ENCODE measurements at places on chromosomes 1 and 21.

GRCh38 chr1:66003690-66004089, 211.0 kb downstream of the PDE4B start:
- no peak for DNase-seq

DNA sequence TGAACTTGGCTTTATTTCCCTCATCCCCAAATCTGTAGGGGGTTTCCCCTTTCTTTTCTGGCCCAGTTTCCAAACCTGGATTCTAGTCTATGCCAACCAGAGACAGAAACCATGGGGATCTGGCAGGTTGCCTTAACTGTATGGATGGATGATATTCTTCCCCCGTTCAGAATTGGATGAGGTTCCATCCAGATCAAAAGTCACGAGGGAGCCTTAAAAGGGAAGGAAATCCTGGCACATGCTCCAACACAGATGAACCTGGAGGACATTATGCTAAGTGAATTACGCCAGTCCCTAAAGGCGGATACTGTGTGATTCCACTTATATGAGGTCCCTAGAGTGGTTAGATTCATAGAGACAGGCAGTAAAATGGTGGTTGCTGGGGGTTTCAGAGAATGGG, 124.4 kb downstream of the HUNK start:
- no peak for DNase-seq

DNA sequence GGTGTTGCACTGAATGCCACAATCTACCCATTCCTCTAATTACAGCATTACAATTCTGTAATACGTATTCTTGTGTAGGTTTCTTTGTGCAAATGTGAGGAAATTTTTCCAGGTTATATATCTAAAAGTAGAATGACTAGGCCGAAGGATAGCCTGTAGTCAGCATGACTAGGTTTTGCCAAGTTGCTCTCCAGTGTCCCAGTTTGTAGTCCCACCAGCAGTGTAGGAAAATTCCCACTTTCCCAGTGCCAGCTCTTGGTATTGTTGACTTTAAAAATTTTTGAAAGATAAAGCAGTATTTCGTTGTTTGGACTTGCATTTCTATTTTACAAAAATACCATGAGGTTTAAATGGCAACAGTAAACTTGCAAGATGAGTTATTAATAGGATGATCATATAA, 3.0 kb downstream of the PARK7 start:
- DNase-seq = no peak

GRCh38 chr1:9022773-9023172, 3.5 kb downstream of the SLC2A7 start:
- DNase-seq = no peak

DNA sequence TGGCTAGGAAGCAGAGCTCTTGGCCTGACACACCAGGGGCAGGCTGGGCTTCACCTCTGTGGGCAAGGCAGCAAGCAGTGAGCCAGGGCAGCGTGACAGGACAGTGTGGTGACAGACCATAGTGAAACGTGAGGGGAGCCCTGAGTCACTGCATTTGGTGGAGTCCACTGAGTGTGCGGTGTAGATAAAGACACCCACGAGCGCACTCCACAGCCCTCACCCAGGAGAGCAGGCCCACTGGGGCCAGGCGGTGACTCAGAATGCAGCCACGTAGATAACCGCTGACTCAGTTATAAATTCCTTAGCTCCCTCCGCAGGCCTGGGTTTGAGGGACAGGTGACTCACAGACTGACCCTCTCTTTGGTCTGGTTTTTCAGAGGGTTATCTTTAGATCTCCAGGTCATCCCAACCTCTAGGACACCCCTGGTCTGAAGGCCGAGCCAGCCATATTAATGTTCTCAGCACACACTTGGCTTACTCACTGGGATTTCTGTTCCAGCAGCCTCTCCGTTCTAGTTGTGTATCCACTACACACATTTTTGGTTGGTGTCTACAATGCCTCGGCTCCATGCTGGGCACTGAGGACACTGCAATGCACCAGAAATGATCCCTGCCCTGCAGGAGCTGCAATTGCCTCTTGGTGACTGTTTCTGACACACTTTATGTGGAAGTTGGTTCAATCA, 90.2 kb upstream of the TSPAN2 start:
- no peak for DNase-seq

DNA sequence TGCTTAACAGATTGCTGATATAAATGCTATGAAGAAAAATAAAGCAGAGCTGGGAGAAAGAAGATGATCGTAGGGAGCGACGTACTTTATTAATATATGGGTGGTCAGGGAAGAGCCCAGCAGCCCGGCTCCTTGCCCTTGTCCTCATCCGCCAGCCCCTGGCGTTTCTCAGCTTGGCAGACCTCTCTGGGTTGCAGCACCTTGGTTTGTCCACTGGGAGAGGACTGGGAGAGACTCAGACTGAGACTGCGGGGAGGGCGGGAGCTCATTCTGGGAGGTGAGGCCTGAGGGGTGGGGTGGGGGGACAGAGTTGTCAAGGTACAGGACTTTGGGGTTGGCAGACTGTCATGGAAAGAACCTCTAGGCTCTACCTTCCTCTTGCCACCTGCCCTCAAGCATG, 3.3 kb upstream of the S100A3 start:
- peak; percentile 27 for DNase-seq

DNA sequence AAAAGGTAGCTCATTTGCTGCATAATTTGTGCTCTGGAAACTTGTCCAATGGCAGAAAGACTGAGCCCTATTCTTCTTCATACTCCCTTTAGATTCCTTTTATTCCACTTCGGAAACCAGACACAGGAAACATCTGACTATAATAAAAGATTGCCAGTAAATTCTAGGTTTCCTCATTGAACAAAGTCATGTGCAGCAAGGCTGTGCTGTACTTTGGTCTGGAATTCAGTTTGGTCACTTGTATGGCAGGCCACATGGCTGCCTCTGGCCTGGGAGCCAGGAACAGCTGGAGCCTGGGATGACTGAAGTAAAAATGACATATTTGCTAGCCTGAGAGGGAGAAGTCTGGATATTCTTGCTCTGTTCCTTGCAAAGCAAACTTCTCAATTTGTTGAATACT, 79.6 kb downstream of the ST3GAL3 start:
- DNase-seq = no peak

DNA sequence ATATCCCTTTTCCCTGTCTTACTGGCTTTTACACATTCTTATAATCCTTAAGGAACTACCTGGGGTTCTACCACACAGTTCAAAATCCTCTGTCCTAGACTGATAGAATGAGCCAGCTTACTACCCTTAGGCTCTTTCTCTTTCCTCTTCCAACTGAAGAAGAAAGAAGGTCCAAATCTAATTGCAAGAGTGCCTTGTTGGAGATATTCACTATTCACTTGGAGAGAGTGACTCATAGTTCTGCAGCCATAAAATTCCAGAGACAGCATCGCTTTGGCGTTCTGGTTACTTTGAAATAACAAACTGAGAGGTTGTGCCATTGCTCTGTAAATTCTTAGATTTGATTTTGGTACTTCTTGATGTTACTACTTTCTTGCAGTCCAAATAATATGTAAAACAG, 4.2 kb downstream of the CADM3 start:
- DNase-seq = no peak

GRCh38 chr1:33984906-33985565, 121.2 kb downstream of the HMGB4 start:
- DNase-seq = no peak

GRCh38 chr1:182990413-182991144, 32.6 kb upstream of the LAMC1 start:
- DNase-seq = no peak

DNA sequence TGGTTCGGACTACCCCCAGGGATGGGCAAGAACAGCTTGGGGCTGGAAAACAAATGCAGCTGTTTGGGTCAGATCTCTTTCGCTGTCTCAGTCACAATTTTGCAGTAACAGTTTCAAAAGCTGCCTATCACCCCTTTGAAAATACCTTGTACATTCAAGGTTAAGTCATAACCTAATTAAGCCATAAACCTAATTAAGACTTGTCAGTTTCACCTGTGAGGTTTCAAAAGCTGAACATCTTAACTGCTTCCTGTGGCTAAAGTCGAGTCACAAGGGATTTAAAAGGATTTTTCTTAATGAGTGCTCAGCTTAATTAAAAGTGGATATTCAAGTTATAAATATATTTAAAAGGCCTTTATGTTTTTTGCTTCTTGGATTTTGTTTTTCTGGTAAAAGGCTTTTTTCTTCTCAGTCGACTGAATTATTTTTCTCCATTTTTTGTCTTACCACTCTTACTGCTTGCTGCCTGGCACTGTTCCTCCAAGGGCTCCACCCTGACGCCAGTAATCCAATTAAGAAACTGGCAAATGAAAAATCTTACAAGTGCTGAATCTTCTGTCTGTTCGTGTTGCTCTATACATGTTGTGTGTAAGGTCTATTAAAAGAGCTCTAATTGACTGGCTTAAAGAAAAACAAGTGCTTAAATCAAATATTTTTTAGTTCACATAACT, 31.3 kb downstream of the CBR1 start:
- DNase-seq = no peak

- no peak for DNase-seq
Measured at GRCh38 chr1:114263343-114263742, 109.7 kb upstream of the SYT6 start.

- DNase-seq = no peak
Measured at GRCh38 chr1:174828264-174828663, 171.5 kb upstream of the CACYBP start.

- DNase-seq = no peak
Measured at GRCh38 chr1:182610606-182611194, 6.5 kb upstream of the RGS16 start.

DNA sequence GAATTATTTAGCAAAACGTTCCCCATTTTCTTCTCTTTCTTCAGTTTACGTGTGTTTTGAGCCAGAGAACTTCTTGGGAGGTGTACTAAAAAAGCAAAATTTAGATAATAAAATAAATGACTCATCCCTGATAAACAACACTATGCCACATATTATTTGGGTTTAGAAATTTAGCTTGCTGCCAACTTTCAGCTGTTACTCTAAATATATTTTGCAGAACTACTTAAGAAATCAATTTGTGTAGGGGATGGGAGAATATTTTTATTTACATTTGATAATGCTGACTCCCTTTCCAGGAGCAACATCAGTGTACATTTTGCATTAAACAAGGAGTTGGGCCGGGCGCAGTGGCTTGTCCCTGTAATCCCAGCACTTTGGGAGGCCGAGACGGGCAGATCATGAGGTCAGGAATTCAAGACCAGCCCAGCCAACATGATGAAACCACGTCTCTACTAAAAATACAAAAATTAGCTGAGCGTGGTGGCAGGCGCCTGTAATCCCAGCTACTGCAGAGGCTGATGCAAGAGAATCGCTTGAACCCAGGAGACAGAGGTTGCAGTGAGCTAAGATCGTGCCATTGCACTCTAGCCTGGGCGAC, 151.4 kb upstream of the ZRANB2 start:
- DNase-seq = no peak

- no peak for DNase-seq
Measured at GRCh38 chr1:29197993-29198392, 16.3 kb upstream of the SRSF4 start.

DNA sequence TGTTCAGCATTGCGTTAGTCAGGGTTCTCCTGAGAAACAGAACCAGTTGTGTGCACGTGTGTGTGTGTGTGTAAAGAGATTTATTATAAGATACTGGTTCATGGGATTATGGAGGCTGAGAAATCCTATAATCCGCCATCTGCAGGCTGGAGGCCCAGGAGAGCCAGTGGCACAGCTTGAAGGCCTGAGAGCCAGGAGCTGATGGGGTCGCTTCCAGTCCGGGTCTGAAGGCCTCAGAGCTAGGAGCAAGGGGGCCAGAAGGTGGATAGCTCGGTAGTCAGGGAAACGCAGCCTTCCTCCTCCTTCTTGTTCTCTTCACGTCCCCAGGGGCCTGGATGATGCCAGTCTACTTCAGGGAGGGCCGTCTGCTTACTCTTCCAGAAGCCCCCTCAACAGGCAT, 37.7 kb downstream of the FAAP20 start:
- DNase-seq = no peak

- no peak for DNase-seq
Measured at GRCh38 chr1:162010175-162010506, 13.5 kb downstream of the OLFML2B start.

- DNase-seq = no peak
Measured at GRCh38 chr1:11856698-11857097, 2.0 kb downstream of the NPPB start.

- peak; percentile 84 for DNase-seq
Measured at GRCh38 chr1:203593723-203594122, 32.9 kb upstream of the ATP2B4 start.

GRCh38 chr1:58785442-58786058, 1.7 kb upstream of the JUN start:
- DNase-seq = peak; percentile 72

DNA sequence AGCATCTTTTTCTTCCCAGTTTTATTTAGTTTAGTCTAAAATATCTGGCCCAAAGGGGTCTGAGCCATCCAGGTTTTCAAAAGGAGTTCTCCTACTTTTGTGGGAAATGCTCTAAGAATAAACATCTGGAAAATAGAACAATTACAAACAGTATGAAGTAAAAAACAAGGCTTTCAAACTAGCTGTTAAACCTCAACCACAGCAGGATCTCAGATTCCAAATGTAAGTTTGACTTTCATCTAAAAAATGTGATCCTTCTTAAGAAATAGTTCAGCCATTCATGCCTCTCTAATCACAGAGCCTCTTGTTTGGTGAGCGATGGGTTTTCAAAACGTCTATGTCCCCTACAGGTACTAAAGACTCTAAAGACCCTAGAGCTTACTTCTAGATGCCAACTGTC, 413.5 kb downstream of the DUSP10 start:
- DNase-seq = no peak

DNA sequence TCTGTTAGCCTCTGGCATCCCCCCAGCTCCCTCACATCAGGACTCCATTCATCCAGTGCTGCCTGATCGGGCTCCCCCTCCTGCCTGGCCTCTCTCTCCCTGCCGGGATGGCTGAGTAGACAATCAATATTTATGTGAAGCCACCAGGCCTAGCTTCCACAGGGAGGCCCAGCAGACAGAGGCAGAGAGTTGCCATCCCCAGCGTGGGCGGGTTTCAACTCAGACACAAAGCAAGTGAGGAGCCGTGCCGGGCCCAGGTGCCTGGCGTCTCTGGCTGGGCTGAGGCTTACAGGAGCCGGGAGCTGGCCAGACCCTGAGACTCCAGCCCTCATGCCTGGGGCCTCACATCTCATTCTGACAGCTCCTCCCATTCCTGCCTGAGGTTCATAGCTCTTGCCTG, 34.5 kb upstream of the ATP2B4 start:
- DNase-seq = no peak

- no peak for DNase-seq
Measured at GRCh38 chr21:35625576-35625975, 434.8 kb downstream of the SETD4 start.

DNA sequence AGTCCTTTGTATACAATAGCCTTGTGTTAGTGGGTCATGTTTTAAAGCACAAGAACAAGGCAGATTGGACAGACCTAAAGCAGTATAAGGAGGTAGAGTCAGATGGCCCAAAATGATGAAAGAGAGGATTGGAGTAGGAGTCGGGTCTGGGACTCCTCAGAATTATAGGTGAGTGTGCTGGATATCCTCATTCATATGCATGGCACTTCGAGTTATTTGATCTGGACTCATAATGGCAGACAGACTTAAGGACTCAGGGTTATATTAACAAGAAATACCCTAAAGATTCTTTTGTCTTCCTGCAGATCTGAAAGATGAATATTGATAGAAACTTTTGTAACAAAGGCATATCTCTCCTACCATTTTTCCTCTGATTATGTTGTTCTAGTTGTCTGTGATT, 92.7 kb downstream of the GABPA start:
- no peak for DNase-seq

GRCh38 chr1:30058970-30059369, 664.4 kb downstream of the MATN1 start:
- no peak for DNase-seq
